NCI-H748 treated with DMSO at 0.1 percent for 48 hours (cell line): ENCODE measurements at places on chromosomes 4 and X.

GRCh38 chrX:48971249-48972219, at the start of gene KCND1:
TSS of gene KCND1 (minus strand) at chrX:48971844. CDS start at chrX:48970271, 1,573 bp downstream.
- DNase-seq, result peak; percentile 2

- no peak for DNase-seq
Measured at GRCh38 chr4:78074759-78075158, 17.6 kb downstream of the FRAS1 start.

GRCh38 chr4:37998226-37998625, 38.0 kb downstream of the PTTG2 start:
- DNase-seq, result no peak

DNA sequence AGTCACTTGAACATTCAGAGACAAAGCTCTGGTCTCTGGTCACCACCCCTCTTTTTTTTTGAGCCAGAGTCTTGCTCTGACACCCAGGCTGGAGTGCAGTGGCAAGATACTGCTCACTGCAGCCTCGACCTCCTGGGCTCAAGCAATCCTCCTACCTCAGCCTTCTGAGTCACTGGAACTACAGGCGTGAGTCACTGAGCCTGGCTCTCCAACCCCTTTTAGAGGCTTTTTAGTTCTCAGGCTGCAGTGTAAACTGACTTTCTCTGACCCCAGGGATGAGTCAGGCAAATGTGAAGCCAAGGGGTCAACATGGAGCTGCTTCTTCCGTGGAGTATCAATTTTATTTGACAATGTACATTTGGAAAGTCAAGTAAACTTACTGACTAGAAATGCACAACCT, 229.2 kb downstream of the PTTG2 start:
- no peak for DNase-seq

DNA sequence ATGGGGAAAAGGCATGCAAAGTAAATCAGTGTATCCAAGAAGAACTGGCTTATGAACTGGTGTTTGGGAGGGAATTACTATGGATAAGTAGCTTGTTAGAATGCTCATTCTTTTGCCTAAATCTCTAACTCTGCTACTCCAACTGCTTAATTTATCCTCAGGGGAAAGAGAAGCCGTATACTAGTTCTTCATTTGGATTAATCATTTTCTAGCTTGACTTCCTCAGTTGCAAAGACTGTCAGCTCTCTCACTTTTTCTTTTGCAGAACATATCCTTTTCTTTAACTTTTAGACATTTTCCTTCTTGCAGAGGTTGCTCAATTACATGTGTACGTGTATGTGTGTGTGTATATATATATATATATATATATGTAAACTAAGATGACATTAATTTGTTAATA, 21.9 kb downstream of the GPRIN3 start:
- DNase-seq, result no peak

DNA sequence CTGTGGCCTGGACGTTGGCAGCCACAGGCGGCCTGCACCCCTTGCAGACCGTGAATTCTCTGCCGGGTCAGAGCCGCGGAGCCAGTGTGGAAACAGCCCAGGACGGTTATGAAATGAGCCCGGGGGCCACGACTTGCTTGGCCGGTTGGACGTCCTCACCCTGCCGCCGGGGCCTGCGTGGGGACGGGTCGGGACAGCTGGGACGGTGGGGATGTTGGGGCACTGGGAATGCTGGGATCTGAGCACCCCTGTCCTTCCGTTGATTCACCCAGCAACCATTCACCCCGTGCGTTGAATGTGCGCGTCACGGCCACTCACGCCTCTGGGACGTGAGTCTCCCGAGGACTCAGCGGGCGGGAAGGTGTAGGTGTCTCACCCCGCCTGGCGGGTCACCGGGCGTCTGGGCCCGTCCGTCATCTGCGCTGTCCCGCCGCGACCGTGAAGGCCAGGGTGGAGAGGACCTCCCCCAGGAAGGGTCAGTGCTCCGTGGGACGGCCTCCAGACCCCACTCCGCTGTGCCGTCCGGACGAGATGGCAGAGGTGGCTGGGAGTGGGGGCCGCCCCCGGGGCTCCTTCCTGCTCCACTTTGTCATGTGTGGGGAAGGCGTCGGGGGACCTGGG, 4.5 kb upstream of the PLCXD1 start:
- no peak for DNase-seq

DNA sequence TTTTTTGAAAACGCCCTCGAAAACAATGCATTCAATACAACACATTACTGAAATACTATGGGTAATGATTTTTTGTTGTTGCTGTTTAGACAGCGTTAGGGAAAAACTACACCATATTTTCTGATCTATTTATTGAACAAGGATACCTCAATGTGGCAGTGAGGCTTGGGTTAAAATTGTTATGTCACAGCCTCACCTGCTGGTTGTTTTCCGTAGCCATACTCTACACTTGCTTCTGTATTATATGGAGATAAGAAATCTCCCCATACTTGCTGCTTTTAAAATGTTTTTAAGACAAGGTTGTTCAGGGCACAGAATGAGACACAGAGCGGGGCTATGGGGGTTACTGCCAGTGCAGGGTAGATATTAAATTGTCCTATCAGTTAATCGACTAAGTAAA, 221.6 kb upstream of the FTHL17 start:
- DNase-seq, result no peak

DNA sequence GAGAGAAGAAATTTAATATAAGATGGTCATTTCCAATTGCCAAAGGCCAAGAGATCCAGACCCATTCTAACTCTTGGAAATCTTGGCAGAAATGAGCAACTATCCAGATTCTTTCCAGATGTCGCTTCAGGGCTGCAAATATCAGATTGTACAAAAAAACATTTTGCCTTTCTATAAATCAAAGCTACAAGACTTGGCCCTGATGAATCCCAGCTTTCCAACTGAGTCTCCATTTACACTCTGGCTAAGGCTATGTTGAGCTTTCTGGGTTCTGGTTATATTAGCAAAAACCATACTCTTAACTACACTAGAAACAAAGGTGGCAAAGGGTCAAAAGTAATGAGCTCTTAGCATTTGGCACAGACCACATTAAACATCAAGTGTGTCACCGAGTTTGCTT, 345.8 kb downstream of the OPHN1 start:
- no peak for DNase-seq

DNA sequence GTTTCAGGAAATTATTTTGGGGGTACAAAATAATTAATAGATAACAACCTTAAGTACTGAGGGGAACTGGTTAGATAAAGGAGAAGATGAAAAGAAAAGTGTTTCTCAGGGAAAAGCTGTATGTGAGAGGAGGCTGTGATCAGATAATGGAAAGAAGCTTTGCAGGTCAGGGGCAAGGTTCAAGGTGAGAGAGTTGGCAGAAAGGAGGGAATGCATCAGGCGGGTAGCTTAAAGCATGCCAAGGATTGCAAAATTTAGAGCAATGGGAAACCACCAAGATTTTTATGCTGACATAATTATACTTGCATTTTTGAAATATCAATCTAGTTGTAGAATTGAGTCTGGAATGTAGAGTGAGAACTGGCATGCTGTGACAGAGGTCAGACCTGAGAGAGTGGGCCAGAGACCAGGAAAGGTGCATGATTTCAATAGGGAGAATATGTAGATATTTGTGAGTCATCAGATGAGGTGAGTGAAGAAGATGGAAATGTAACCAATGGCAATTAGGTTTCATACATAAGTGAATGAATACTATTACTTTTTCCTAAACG, 508.7 kb downstream of the TRIML1 start:
- DNase-seq, result no peak

GRCh38 chr4:175431694-175432093, 380.4 kb downstream of the GPM6A start:
- no peak for DNase-seq

- no peak for DNase-seq
Measured at GRCh38 chrX:112851161-112851779, 10.6 kb upstream of the AMOT start.

DNA sequence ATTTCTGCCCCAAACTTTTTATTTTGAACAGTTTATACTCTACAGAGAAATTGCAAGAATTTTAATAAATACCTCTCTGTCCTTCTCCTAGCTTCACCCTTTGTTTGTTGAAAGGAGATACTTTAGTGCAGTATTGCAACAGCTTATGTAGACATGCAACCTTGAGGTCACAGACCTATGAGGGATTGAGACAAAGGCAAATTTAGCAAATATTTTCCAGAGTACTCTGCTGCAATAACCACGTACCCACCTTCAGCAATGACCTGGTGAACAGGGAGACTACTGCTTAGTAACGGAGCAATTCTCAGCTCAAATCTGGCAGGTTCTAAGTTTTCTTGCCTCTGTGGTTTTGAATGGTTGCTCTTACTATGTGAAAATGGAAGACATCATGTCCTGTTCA, 13.2 kb downstream of the FGA start:
- no peak for DNase-seq

DNA sequence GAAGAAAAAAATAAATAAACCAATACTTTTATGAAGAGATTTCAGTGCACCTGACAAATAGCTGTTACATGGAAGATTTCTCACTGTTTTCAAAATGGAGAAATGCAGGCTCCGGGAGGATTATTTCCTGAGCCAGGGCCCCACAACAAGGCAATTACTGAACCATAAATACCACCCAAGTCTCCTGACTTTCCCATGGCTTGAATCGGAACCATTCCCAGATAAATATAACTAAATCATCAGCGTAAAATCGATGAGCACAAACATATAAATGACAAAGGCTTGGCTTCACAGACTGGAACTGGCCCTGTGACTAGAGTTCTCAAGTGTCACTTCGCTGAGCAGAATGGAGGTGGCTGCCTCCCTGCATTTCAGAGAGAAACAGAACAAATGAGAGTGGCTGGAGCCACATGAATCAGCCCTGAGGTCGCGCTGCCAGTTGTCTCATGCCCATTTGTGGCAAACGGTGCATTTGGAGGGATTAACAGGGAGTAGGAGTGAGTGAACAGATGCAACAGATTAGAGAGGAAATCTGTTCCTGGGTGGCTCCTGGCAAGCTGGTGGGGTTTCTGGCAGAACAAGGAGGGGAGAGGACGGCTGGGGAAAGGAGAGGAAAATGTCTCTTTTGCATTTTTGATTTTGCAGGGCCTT, 57.3 kb upstream of the STIM2 start:
- DNase-seq, result no peak

- no peak for DNase-seq
Measured at GRCh38 chr4:173519111-173520101, 10.6 kb downstream of the HAND2 start.

DNA sequence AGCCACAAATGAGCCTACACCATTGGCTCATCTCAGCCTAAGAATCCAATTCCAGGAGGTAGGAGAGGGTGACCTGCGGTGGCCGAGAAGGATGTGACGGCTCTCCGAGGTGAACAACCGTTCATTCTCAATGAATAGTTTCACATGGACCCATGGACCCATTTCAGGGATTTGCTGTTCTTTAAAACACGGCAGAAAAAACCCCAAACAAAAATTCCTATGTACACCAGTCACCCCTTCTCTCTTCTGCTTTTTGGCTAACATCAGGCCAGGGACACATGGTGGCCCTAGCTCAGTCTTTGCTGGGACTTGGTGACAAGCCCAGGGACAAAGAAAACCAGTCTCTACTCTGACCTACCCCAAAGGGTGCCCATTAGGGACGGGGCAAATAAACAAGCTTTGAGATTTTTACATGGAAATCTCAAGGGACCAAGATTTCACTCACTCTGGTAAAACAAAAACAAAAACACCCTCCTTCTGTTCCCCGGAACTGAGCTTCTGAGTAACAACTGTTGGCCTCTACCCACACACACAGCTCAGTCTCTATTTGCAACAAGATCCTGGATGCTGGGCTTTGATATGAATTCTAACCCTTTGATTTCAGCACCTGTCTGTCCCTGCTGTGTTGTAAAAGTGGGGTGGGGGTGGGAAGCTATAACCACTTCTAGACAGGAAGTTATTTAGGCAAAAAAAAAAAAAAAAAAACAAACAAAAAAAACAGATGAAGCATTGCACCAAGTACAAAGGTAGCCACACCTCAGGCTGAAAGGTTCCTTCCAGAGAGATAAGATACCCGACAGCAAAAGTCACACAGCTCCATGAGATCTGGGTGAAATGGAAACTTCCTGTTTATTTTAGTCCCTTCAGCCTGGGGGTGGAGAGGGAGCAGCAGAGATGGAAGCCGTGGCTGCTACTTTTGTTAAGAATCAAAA, 49.0 kb downstream of the DDX3X start:
- no peak for DNase-seq

GRCh38 chr4:10160281-10160856, 43.8 kb upstream of the WDR1 start:
- peak; percentile 5 for DNase-seq

GRCh38 chr4:177582992-177583391, 140.8 kb upstream of the AGA start:
- DNase-seq, result no peak

DNA sequence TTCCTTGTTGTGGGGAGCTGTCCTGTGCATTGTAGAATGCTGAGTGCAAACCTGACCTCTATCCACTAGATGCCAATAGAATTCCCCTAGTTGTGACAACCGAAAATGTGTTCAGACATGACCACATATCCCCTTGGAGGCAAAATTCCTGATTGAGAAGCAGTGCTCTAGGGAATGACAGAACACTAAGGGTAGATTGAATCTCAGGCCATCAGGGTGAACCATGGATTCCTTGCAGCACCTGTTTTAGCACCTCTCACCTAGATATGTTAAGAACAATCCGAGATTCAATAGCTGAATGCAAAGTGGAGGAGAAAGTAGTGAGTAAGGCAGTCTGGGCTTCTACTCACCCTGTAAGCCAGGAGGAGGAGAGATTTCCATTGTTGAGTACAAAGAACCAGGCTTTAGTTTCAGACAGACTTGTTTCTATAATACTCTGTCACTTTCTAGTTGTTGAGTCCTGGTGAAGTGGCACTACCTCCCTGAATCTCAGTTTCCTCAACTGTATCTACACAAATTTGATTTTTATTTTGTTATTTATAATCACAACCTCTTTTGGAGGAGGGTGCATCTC, 111.0 kb upstream of the RAP2C start:
- no peak for DNase-seq

DNA sequence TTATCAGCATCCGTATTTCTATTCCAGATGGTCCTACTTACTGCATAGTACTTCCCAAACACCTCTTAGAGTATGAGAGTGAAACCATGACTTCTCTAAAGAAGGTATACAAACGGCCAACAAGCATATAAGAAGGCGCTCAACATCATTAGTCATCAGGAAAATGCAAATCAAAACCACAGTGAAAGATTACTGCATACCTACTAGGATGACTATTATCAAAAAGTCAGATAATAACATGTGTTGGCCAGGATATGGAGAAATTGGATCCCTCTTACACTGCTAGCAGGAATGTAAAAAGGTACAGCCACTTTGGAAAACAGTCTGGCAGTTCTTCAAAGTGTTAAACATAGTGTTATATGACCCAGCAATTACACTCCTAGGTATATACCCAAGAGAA, 215.3 kb upstream of the CXorf66 start:
- no peak for DNase-seq

DNA sequence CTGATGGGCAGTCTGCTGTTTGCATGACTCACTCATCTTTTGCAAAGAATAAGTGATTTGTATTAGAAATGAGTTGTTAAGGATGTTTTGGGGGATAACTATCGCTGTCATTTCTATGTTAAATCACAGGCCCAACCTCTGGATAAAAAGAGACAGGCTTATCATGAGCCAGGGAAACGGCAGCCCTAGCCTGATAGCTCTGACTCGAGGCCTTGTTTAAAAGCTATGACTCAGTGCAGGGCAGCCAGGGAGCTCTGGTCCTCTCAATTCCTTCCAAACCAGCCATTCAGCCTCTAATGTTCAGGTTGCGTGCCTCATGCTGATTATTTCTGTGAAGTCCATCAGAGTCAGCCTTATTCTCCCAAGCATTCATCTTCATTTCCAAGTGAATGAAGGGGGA, 305.9 kb upstream of the HAND2 start:
- DNase-seq, result peak; percentile 53
